ENCODE measurements at places on chromosomes 3 and 15.
A peak's percentile ranks its signal among the peaks of the same experiment; 100 is the strongest.

DNA sequence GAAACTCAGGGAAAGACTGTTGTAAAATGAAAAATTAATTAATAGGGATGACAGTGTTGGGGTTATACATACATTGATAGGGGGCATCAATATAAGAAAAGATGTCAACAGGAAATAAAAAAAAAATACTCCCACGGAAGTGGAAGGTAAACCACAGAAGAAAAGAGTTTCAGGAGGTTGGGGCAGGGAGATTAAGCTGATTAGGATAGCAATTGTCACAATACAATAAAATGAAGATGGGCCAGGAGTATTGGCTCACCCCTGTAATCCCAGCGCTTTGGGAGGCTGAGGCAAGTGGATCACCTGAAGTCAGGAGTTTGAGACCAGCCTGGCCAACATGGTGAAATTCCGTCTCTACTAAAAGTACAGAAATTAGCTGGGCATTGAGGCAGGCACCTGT, 536.1 kb downstream of the AGBL1 start:
- DNase-seq, result no peak

GRCh38 chr15:29570948-29571791, 251.1 kb downstream of the TJP1 start:
- DNase-seq, result no peak

DNA sequence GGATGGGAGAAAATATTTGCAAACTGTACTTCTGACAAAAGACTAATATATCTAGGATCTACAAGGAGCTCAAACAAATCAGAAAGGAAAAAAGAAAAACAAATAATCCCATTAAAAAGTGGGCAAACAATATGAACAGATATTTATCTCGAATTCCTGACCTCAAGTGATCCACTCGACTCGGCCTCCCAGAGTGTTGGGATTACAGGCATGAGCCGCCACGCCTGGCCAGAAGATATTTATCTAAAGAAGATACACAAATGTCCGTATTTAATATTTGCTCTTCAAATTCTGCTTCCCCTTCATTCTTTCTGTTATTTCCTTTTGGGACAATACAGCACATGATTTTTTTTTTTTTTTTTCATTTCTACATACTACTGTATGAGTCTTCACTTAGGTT, 151.7 kb upstream of the GRM7 start:
- DNase-seq, result no peak

GRCh38 chr3:127768346-127769008, 53.8 kb downstream of the MGLL start:
- DNase-seq, result no peak

- no peak for DNase-seq
Measured at GRCh38 chr15:83112233-83112955, 4.9 kb downstream of the TM6SF1 start.

GRCh38 chr15:77547801-77548588, 84.7 kb downstream of the LINGO1 start:
- DNase-seq, result no peak

GRCh38 chr3:146637871-146638270, 32.7 kb upstream of the PLSCR5 start:
- no peak for DNase-seq

GRCh38 chr15:73746883-73747282, 6.3 kb downstream of the INSYN1 start:
- DNase-seq, result no peak

DNA sequence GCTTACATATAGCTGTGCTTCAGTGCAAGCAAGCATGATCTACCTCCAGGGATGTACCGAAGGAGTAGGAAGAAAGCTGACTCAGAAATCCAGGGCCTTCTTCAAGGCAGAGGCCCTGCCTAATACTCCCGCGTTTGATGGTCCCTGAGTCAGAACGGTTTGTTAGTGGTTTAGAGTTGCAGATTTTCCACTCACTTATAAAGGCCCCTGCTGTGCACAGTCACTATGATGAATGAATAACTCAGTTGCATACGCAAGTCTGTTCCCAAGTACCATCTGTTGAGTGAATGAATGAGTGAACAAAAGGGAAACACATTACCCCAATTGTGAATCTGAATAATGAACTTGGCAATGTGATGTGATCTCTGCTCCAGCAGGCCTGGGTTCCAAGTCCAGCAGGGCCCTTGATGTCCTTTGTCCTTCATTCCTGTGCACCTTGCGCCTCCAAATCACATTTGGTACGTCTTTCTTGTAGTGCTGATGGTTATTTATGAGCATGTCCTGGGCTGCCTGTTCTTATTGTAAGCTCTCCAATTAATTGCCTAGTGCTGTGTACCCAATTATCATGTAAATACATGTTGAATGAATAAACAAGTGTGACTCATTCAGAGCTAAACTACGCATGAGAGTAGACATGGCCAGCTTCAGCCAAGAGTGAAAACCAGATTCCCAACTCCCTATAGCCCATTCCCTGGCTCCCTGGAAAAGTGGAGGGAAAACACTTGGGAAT, 85.3 kb upstream of the LIMD1 start:
- DNase-seq, result peak; percentile 86

DNA sequence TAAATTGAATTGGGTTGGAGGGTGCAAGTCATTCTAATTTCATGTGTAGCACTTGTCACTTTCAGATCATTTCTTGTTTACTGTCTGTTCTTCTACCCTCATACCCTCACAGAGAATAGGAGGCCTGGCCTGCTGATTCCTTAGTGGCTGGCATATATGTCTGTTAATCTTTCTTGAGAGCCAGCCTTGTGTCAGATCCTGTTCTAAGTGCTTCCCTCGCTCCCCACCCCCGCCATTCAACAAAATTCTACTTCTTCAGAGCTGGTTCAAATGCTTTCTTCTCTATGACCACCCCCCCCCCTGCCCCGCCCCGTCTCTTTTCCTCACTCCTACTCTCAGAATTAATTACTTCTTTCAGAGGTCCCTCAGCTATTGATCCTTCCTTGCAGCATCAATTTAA, 1.5 kb upstream of the U2SURP start:
- no peak for DNase-seq

GRCh38 chr3:7204848-7205156, 343.9 kb downstream of the GRM7 start:
- DNase-seq, result no peak

Measured in brain pericyte (primary cell).